ENCODE measurements at places on chromosomes 5 and 9.

DNA sequence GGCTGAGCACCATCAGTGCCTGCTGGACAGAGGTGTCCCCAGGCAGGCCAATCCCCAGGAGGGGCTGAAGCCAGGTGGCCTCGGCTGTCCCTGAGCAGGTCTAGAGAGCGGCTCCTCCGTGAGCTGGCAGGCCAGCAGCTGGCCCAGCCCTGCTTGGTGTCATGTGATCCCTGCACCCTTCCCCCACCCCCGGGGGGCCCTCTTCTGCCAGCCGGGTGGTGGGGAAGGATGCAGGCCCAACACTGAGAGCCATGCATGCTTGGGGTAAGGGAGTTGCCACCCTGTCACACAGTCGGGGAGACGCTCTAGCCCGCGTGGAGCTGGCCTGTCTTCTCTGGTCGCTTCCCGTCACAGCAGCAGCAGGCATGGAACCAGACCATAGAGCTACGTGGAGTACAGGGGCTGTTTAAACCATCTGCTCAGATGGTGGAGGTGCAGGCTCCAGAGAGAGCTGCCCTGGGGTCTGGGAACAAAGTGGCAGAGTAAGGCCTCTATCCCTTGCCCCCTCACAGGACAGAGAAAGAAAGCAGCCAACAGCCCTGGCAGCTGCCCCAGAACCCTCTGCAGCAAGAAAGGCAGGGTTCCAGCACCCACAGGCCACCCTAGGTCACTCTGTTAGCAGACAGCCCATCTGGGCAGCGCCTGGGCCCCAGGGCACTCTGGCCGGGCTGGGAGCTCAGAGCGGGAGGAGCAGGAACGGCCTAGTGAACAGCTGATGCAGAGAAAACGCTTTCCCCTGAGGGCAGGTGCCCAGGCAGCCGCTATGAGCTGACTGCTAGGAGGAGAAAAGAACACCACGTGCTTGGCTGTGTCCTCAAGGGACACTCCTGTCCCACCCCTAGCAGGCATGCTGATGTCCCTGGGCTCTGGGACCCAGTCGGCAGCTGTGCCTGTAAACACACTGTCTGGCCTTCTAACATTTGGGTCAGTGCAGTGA is 6.8 kb downstream of the RALGDS start:
- DNase-seq, result no peak

DNA sequence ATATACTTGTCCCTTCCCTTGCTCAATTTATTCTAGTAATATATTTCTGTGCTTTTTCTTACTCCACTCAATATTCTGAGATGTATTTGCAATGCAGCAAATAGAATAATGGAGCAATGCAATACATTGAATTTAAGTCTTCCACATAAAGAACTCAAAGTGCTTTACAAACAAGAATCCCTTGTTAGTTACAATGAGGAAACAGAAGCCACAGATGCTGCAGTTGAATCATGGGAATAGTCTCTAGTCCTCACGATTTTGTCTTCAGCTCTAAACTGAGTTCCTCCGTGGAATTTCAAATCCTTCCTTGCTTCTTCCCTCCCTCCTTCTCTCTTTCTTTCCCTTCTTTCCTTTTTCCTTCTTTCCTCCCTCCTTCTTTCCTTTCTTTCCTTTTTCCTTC is 12.5 kb upstream of the TAS2R1 start:
- no peak for DNase-seq

DNA sequence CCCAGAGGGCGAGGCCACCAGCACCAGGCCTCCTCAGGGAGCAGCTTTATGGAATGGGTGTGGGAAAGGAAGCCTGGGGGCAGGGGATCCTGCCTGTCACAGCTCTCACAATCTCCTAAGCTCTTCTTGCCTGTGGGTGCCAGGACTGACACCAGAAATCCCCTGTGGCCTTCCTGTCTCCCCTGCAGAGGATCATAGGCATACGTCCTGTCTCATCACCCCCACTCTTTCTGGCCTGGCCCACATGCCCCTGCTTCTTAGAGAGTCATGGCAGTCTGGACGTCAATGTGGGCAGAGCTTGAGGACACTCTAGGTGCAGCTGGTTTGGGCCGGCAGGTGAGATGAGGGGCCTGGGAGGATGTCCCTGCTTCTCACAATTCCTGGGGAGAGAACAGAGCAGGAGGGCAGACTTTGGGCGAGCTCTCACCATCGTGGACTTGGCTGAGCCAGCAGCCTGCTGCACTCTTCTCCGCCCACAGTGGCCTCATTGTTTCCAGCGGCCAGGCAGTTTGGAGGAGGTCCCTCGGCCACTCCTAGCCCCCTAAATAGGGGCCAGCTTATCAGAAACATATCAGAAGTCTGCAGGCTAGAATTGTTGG is 67.3 kb upstream of the ZFR start:
- no peak for DNase-seq

GRCh38 chr5:646396-647201 is 34.5 kb downstream of the CEP72 start:
- no peak for DNase-seq

DNA sequence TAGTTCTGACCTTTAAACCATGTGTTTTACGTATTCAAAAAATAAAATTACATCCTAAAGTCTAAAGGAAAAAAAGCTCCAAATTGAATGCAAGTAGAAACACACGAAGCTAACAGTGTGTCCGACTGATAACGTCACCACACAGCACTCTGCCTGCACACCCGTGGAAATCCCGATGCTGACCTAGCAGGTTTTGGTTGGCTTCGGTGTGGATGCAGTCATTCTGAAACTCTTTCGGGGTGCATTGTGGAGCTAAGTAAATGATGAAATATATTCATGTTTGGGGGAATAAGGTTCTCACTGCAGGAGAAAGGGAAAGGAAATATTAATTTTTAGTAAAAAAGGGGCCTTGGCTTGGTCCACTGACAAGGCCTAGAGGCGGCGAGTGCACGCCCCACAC is 2.0 kb downstream of the RASGEF1C start:
- DNase-seq, result no peak
